Upper lobe of left lung (tissue), 6 donors: ENCODE measurements at places on chromosomes 11 and 22. TPM values are rescaled to one million over a fixed set of nuclear protein-coding genes. Genes with fewer than 3 reads are reported as not detected.
A peak's percentile ranks its signal among the peaks of the same experiment; 100 is the strongest.

The DDI1 gene
- not detected for total RNA-seq

GRCh38 chr11:35847473-35847872, 96.4 kb upstream of the LDLRAD3 start:
- DNase-seq = no peak

DNA sequence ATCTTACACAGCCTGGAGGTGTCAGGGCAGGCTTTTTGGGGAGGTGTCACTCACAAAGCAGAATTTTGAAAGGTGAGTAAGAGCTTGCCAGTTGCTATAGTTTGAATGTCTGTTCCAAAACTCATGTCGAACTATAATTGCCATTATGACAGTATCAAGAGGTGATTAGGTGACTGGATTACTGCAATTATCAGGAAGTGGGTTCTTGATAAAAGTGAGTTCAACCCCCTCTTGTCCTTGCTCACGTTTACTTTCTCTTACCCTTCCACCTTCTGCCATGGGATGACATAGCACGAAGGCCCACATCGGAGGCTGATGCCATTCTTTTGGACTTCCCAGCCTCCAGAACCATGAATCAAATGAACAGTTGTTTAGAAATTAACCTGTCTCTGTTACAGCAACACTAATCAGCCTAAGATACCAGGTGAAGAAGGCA, 4.7 kb upstream of the C11orf86 start:
- DNase-seq = no peak

DNA sequence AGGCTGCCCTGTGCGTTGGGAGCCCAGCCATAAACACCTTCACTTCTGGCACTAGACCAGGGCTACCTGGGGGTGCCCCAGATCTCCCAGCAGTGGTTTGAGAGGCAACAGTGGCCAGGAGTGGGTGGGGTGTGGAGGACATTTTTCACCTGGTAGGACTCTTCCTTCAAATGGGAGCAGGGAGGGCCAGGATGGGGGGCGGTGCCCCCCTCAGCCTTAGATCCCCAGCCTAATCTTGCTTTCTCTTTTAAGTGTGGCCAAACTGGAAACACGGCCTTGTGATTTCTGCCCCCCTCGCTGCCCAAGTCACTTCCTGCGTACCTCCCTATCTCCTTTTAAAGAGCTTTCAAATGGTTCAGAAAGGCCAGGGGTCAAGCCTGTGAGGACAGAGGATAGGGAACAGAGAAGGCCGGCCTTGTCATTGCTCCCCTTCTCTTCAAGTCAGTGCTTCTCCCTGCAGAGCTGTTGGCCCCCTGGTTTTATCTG, 800 bp downstream of the KCNJ5 start:
- peak; percentile 63 for DNase-seq

DNA sequence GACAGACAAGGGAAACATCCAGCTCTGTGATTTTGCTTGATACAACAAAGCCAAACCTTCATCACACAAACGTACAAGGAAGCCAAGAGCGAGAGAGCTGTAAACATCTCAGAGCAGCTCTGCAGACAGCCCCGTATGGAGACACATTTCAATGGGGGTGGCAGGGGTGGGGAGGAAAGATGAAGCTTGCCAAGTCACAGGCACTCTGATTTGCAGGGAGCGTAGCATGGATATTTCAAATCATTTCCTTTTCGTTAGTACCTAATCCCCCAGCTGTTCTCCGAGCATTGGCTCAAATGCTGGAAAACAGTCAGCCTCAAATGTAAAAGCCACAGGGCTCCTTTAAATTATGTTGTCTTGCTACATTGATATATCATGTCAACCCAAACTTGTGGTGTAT, 458.9 kb upstream of the CADM1 start:
- DNase-seq = no peak
